ENCODE measurements at places on chromosomes 11 and 22.

DNA sequence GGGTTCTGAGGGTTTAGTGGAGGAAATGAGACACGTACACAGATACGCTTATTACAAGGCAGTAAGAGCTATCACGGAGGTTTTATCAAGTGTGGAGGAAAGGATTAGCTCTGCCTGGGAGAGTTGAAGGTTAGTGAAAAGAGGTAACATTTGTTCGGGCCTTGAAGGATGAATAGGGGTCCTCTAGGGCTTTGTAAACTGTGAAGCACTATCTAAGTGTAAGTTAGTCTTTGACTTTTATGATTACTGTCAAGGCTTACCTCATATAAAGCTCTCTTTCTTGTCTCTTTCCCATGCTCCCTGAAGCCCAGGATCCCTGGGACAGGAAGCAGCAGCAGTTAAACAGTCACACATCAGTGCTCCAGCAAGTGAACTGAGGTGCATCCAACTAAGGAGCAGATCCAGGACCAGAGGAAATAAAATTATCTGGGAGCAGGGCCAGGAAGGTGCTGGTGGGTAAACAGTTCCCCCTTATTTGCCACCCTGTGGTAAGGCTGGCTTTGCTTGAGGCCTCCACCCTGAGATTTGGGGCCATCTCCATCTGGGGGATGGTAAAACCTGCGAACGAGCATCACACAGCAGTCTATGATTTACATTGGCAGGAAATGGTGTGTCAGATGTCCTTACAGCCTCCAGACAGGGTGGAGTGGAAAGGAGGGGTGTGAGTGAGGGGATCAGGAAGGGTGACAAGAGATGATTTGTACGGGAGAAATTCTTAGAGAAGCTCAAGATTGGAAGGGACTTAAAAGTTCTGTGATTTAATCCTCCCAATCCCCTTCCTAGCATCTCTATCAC, 27.2 kb downstream of the GVQW3 start:
- no peak for DNase-seq

- peak; percentile 20 for DNase-seq
Measured at GRCh38 chr22:48923996-48924395, 903.7 kb downstream of the BRD1 start.

- no peak for DNase-seq
Measured at GRCh38 chr11:34680918-34681586, 60.2 kb downstream of the EHF start.

GRCh38 chr11:7655253-7656217, 17.8 kb downstream of the CYB5R2 start:
- DNase-seq = peak; percentile 42

- DNase-seq = no peak
Measured at GRCh38 chr11:128691802-128692752, 1.8 kb upstream of the FLI1 start.

DNA sequence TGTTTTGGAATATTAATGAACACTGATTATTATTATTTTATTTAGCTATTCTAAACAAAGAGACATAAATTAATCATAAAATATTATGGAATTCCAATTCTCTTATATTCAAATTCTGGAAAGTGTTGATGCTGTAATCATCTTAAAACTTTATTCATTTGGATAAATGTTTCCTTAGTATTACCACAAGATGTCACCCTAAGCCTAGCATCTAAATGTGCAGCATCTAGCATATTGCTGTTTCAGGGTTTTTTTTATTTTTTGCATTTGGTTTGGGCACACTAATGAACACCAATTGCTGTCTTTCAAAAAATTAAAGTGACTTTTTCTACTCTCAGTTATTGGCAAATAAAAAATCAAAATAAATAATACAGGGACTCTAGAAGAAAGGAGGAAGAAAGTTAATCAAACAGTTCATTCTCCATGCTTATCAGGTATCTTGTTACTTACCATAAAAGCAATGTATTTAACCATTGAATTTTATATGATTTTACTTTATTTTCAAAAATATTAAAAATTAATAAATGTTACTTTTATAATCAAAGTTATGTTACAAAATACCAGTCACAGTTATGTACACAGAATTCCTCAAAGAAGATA, 31.8 kb downstream of the DLG2 start:
- DNase-seq = no peak

DNA sequence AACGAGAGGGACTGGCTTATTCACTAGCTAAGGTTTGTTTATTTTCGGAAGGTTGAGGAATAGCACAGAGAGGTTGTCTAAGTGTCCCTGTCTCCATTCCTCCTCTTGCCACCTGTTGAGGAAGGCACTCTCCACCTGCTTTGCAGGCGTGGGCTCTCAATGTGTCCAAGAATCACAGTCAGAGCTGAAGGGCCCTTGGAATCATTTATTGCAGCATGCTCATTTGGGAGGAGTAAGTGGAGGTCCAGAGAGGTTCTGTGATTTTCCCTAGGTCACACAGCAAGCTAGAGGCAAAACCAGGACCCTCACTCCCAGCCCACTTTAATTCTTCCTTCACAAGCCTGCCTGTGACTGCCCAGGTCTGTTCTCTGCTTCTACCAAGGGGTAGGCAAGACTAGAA, 21.3 kb downstream of the ZBTB16 start:
- DNase-seq = no peak

- no peak for DNase-seq
Measured at GRCh38 chr22:45842291-45842991, 134.5 kb downstream of the WNT7B start.

DNA sequence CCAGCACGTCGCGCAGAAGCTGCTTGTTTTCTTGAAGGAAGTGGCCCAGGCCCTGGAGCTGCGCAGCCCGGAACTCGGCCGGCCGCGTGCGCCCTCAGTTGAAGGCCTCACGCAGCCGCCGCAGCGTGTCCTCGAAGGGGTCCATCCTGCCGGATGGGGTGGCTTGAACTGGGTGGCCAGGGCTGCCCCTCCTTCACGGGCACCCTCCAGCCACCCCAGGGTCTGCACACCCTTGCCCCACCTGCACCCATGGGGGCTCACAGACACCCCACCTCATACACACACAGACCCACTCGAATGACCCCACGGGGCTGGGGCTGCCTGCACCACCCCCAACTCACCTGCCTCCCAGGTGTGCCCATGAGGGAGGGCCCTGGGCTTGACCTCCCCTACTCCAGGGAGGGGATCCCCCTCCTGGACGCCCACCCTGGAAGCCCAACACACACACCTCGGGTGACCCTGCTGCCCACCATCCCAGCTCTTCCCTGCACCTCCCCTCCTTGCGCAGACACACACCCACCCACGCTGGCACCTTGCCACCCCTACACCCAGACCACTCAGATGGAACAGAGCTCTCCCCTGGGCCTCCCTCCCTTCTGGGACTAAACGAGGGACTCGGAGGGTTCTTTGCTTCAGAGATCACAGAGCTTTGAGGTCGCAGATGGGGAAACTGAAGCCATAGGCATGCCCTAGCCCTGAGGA, 6.8 kb downstream of the ALDH3B2 start:
- DNase-seq = no peak

GRCh38 chr11:132099692-132100091, 729.3 kb downstream of the NTM start:
- DNase-seq = no peak

DNA sequence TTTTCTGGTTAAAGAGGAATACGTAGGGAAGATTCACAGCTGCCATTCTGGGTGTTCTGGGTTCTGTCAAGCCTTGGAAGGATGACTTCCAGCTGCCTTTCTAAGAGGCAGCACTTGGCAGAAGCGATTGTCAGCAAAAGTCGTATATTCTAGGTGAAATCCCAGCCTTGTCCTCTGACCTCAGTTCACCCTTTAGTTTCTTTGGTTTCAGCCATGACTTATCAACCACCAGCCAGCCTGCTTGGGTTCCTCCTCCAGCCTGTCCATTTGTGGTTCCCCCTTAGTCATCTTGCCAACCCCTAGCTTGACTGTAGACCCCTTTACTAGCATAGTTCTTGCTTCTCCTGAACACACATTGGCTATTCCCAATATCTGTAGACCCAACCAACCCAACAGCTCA, 102.3 kb upstream of the CD44 start:
- no peak for DNase-seq

- no peak for DNase-seq
Measured at GRCh38 chr11:37666960-37667359, 1068.9 kb upstream of the RAG2 start.

- peak; percentile 80 for DNase-seq
Measured at GRCh38 chr11:12187399-12187798, 77.0 kb downstream of the MICAL2 start.

- DNase-seq = no peak
Measured at GRCh38 chr11:119668676-119669075, 60.3 kb downstream of the NECTIN1 start.

DNA sequence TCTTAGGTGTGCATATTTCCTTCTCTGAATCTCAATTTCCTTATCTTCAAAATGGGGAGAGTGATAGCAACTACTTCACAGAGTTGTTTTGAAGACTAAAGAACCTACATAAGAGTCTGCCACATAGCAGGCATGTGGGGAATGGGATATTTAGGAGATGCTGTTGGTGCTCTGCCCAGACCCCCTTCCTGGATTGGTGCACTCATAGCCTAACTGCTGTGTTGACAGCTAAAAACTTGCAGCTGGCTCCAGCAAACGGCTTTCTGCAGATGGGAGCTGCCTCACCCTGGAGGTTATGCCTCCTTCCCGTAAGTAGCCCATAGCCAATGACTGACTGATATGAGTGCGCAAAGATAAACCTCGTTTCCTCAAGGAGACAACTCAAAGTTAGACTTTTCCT, 106.1 kb downstream of the CD44 start:
- no peak for DNase-seq

DNA sequence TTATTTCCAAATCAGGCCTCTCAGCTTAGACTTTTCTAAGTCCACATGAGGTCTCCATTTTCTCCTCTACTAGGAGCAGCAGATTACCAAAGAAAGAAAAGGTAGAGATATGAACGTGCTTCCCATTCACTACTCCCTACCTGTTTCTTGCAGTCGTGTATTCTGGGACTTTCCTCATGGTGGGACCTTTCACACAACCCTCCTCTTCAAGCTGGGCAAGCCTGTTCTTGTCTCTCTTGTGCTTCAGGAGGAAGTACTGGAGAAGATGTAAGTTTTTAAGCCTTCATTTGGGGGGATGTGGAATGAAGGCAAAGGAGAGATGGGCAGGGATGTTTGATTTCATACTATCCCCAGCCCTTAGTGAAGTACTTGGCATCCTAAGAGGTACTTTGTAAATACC, 128.8 kb upstream of the SESN3 start:
- DNase-seq = no peak

DNA sequence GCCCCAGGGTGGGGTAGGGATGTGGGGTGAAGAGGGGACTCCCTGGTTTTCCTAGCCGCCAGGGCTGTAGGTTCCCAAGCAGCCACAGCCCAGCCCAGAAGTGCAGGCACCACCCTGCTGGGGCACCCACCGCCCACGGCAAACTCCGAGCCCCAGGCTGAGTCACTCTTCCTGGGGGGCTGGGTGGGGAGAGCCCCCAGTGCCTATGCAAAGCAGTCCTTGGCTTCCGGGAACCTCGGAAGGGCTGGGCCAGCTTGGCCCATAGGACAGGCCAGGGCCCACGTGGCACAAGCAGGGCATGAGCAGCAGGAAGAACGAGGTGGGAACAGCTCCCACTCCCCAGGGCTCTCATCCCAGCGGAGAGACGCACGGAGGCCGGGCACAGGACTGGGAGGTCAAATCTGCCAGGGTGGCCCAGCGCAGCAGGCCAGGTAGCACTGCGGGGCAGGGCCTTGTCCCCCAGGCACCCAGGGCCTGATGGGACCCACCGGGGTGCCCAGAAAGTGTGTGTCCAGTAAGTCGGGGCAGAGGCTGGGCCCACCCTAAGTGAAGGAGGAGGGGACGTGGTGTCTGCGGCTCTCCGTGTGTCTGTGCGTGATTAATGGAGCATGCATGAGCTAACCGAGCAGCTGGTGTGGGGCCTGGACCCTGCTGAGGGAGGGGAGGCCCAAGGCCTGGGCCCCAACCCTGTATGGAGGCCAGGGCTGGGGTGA, 4.6 kb upstream of the IL17REL start:
- peak; percentile 87 for DNase-seq

GRCh38 chr11:65433657-65434056, 11.1 kb downstream of the NEAT1 start:
- no peak for DNase-seq

- DNase-seq = peak; percentile 30
Measured at GRCh38 chr11:128879817-128880216, 11.3 kb upstream of the KCNJ5 start.

- DNase-seq = no peak
Measured at GRCh38 chr11:72228844-72229231, 4.3 kb downstream of the INPPL1 start.

- no peak for DNase-seq
Measured at GRCh38 chr11:115941481-115941993, 437.3 kb upstream of the CADM1 start.

GRCh38 chr11:67482275-67482826, 475 bp upstream of the AIP start:
- no peak for DNase-seq

- DNase-seq = no peak
Measured at GRCh38 chr11:36333897-36334296, 37.8 kb downstream of the PRR5L start.

DNA sequence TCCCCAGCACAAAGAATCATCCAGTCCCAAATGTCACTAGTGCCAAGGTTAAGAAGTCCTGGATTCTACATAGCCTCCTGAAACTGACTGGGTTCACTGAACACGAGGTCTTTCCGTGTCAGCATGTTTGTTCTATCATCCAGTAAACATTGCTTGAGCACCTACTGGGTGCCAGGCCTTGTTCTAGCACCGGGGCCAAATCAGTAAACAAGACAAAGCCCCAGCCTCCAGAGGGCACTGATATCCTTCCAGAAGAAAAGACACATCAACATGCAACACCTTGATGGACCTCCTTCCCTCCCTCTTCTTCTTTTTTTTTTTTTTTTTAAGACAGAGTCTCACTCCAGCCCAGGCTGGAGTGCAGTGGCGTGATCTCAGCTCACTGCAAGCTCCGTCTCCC, 26.9 kb downstream of the TPST2 start:
- DNase-seq = no peak

GRCh38 chr11:117906126-117906525, 23.1 kb downstream of the TMPRSS13 start:
- no peak for DNase-seq

DNA sequence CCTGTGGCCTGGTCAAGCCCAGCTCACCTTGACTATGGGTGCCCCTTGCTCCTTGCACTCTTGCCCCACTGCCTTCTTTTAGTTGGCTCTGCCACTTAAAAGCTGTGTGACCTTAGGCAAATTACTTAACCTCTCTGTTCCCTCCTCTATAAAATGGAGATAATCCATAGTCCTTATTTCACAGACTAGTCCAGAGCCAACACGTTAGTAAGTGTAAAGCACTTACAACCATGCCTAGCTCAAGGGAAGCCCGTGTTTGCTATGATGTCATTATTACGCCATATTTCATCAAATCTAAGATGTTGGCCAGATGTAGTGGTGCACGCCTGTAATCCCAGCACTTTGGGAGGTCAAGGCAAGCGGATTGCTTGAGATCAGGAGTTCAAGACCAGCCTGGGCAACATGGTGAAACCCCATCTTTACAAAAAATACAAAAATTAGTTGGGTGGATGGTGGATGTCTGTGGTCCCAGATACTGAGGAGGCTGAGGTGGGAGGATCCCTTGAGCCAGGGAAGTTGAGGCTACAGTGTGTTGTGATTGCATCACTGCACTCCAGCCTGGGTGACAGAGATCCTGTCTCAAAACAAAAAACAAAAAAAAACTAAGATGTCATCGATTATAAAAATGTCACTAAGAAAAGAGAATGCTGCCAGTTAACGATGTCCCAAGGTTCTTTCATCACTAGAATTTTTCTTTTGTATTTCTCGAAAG, 2.3 kb upstream of the CCDC88B start:
- no peak for DNase-seq

GRCh38 chr11:55658031-55658573, 3.9 kb upstream of the OR4C6 start:
- no peak for DNase-seq

Data from activated CD8-positive, alpha-beta memory T cell treated with anti-CD3 and anti-CD28 coated beads, Interleukin-2, amount 50 U/mL, for 48 hours (primary cell).